ENCODE measurements at places on chromosomes 5 and 9.

DNA sequence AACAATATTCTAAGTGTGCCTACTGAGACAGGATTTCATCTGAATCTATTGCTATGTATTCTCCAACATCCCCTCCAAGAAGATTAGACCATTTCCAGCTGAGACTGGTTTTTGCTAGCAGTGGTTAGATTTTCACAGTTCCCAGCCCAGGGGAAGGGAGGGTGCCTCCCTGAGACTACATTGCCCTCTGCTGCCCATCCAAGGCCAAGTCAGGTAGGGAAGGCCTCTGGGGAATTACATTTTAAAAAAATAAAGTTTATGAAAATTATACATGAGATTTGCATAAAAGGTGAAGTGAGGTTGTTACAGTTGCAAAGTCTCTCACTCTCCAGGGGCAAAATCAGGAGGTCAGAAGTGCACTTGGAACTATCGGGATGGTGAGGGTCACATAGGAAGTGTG is 28.0 kb upstream of the SYK start:
- DNase-seq: no peak

- no peak for DNase-seq
Observed at GRCh38 chr5:33148076-33148513, 292.7 kb upstream of the TARS1 start.

- DNase-seq: no peak
Observed at GRCh38 chr5:171386861-171387344, 746 bp upstream of the NPM1 start.

GRCh38 chr9:69822116-69822750 is 1.6 kb downstream of the CFAP95 start:
- DNase-seq: no peak

- DNase-seq: no peak
Observed at GRCh38 chr5:35405938-35406337, 175.7 kb upstream of the PRLR start.

- DNase-seq: no peak
Observed at GRCh38 chr9:131105952-131106351, 9.6 kb downstream of the AIF1L start.

DNA sequence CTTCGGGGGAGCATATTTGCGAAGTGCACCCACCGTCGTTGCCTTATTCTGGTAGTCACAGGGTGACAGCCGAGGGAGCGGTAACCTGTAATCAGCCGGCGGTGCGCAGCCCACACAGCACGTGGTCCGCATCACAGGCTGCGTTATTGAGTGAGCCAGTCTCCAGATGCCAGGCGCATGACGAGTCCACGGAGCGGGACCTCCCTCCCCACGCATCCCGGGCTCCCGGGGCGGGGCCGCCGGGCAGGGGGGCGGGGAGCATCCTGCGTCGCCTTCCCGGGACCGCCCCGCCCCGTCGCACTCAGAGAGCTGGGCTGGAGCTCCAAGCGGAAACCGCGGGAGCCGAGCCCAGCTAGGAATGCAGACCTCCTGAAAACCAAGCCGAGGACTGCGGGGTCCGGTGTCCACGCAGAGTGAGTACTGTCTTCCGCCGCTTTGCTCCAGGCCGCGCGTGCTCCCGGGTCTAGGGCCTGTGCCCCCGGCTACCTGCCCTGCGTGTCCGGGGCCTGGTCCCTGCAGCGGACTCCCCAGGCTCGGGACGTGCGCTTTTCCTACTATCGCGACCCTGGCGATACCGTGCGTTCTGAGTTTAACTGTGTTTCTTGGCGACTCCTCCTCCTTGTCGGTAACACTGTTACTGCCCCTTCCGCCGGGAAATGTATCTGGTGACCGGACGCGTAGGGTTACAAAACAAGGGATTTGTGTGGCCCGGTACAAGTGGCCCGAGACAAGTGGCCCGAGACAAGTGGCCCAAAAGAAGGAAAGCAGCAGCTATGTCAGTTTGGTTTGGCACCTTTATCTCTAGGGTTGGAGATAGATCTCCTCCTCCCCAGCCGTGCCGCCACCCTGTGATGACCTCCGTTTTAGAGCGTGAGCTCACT is 40.6 kb downstream of the CAST start:
- peak; percentile 47 for DNase-seq

GRCh38 chr9:133759946-133760345 is 21.8 kb upstream of the SARDH start:
- DNase-seq: no peak

- DNase-seq: no peak
Observed at GRCh38 chr5:104937598-104937997, 1375.0 kb upstream of the NUDT12 start.

- no peak for DNase-seq
Observed at GRCh38 chr9:136865041-136865767, 904 bp downstream of the EDF1 start.

GRCh38 chr9:7298123-7298522 is 501.5 kb downstream of the DMAC1 start:
- DNase-seq: no peak

DNA sequence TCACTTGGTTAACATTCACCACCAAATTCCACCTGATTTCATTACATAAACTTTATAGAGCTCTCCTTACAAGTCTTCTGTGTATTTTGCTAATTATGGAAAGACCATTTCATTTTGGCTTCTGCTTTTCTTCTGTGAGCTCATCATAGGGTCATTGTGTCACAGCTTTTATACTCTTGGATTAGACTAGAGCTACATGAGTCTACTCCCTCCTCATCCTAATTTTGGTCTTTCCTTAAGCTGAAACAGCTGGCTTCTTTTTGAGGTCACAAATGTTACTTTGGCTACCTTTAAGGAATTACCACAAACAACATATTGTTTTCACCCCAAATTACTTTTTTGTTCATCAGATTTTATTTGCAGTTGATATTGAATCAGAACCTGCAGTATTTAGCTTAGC is 103.0 kb downstream of the NPR3 start:
- DNase-seq: no peak

- no peak for DNase-seq
Observed at GRCh38 chr5:43152946-43153345, 32.2 kb downstream of the ZNF131 start.

DNA sequence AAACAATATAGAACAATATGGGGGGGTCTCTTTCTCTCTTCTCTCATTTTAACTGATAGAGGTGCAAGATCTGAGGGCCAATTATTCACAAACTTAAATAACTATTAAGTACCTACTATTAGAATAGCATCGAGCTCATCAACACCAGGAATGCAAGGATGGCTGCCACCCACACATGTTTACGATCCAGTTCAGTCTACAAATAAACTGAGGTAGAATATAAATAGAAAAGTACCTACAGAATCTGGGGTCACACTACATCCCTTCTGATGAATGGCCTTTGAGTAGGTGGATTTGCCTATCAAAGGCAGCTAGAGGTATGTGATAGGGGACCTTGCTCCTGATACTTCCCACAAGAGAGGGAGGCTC is 91.8 kb upstream of the ZNF366 start:
- no peak for DNase-seq

- no peak for DNase-seq
Observed at GRCh38 chr5:170386743-170387395, 2.3 kb downstream of the KCNMB1 start.

GRCh38 chr5:13664377-13664776 is 280.1 kb downstream of the DNAH5 start:
- DNase-seq: no peak

DNA sequence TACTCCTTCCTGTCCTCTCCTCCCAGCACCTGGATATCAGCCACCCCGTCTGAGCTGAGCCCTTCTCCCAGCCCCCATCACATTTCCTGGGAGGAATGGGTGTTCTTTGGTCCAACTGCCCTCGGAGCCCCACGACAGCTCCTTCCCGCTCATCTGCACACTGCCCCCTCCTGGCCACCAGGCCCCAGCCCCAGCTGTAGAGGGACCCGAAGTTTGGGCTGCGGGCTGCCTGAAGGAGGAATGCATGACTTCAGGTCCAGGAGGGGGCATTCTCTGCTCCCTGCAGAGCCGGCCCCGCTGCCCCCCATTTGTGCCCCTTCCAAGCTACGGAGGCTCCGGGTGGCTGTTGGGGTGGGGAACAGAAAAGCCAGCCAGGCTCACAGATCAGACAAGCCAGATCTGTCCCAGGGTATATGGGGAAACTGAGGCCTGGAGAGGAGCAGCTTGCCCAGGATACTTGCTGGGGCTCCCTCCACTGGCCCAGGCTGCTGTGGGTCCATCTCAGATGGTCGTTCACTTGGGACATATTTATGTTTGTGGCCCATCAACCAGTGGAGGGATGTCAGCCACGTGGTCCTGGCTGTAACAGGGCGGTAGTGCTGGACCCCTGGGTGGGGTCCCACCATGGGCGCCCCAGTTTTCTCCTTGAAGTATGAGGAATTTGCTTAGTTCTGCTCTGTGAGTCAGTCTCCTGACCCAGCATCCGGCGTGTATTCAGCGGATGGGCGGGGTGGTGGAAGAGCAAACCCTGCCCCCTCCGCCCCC is 33.1 kb downstream of the DAB2IP start:
- DNase-seq: no peak

- DNase-seq: no peak
Observed at GRCh38 chr9:97398999-97399758, 12.7 kb upstream of the TDRD7 start.

- DNase-seq: no peak
Observed at GRCh38 chr5:129619782-129620181, 128.1 kb upstream of the MINAR2 start.

- no peak for DNase-seq
Observed at GRCh38 chr5:156824800-156825199, 25.3 kb upstream of the PPP1R2B start.

DNA sequence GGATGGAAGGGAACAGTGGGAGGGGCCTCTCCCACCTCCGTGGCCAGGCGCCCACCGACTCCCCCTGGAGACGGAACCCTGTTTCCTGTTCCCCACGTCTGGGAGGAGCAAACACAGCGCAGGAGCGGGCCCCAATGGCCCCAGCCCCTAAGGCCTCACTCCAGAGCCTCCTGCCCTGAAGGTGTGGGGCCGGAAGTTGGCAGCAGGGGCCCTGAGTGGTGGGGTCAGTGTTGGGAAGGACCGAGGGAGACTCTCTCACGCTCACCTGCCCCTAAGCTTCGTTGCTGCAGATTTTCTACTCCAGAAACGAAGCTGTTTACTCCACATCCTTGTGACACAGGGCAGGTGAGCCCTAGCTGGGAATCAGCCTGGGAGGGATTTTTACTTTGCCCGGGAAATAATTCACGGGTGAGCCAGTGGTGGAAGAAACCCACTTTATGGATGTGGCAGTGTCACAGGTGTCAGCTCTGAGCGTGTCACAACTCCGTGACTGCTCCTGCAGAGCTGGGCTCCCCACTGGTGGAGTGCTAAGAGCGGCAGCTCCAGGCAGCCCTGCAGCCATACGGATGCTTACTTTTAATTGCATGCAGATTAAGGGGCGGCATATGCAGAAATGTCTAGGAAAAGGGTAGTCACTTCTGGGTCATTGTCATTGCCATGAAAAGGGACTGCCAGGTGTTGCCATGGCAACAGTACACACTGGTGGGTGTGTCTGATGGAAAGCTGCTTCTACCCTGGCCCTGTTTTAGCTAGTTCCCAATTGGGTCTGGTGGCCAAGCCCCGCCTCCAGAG is 77.5 kb upstream of the OLFM1 start:
- no peak for DNase-seq

DNA sequence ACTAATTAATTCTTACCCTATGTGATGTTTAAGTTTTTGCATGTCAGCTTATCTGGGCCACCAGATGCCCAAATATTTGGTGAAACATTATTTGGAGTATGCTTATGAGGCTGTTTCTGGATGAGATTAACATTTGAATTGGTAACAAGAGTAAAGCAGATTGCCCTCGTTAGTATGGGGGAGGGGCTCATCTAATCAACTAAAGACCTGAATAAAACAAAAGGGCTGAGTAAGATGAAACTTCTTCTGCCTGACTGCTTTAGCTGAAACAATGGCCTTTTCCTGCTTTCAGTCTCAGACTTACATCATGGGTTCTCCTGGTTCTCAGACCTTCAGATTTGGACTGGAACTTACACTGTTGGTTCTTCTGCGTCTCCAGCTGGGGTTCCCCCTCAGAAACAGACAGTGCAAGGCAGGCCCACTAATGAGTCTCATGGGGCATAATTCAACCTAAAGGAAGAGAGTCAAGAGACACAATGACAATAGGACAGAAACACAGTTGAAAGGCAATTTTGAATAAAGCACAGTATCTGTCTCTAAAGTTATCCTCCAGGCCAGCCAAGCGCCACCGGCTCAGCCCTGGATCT is 288.4 kb downstream of the CAAP1 start:
- no peak for DNase-seq

DNA sequence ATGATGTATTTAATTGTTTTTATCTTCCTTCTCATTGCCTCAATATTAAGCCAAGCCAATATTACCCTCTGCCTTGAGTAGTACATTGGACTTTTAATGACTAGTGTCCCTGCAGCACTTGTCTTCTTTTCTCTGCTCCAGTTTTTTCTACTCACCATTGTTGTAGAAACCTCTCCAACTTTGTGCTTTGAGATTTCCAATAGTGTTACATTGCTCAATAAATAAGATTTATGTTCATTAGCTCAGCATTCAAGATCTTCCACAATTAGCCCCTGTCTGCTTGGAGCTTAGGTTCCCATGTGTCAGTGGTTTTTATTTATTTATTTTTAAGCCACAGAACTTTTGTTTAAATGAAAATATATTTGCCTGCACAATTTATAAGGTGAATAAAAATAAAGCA is 145.3 kb downstream of the ADGRV1 start:
- DNase-seq: no peak

- DNase-seq: no peak
Observed at GRCh38 chr5:21810737-21811316, 1042.3 kb downstream of the CDH12 start.

GRCh38 chr9:110329639-110330230 is 7.9 kb downstream of the TXNDC8 start:
- no peak for DNase-seq

DNA sequence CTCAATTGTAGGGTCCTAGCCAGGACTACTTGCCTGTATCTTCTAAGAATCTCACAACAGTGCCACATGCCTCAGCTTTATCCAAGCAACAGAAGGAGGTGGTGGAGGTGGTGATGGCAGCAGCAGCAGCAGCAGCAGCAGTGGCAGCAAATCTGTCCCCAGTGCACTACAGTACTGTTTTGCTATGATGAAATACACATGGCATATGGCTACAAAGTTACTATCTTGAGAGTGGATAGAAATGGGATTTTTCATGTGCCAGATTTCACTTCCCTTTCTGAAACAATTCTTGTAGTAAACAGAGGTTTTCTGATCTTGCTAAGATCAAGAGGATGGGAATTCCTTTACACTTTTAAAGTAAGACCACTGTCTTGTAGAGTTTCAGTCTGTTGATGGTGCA is 8.1 kb upstream of the CYSTM1 start:
- no peak for DNase-seq

DNA sequence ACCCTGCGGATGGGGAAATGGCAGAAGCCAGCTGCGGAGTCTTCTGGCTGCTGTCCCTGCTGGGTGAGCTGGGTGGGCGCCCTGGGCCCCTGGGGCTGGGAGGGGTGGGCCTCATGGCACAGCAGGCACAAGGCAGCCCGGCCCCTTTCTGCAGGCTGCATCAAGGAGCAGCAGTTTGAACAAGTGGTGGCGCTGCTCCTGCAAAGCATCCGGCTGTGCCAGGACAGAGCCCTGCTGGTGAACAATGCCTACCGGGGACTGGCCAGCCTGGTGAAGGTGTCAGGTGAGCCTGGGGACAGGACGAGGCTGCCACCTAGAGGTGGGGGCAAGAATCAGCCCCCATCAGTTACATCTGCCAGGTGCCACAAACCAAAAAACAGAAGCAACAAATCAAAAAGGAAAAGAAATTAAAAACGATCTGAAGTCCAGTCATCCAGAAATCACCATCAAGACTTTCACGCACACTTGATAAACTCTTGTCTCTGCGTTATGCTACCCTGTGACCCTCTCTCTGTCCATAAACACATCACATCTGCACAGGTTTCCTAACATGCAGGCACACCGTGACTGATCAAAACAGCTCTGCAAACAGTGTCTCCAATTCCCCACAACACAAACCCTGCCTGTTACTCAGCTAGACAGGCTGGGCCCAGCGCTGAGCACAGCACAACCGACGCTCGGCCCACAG is 13.9 kb downstream of the REXO4 start:
- no peak for DNase-seq

All from cortex of kidney (tissue), 1 donor.